Ovary (tissue), 10 donors: ENCODE measurements at places on chromosomes 13 and 19. TPM values are rescaled to one million over a fixed set of nuclear protein-coding genes. Genes with fewer than 3 reads are reported as not detected.
A peak's percentile ranks its signal among the peaks of the same experiment; 100 is the strongest.

NCR1 gene
- total RNA-seq = not detected

DNA sequence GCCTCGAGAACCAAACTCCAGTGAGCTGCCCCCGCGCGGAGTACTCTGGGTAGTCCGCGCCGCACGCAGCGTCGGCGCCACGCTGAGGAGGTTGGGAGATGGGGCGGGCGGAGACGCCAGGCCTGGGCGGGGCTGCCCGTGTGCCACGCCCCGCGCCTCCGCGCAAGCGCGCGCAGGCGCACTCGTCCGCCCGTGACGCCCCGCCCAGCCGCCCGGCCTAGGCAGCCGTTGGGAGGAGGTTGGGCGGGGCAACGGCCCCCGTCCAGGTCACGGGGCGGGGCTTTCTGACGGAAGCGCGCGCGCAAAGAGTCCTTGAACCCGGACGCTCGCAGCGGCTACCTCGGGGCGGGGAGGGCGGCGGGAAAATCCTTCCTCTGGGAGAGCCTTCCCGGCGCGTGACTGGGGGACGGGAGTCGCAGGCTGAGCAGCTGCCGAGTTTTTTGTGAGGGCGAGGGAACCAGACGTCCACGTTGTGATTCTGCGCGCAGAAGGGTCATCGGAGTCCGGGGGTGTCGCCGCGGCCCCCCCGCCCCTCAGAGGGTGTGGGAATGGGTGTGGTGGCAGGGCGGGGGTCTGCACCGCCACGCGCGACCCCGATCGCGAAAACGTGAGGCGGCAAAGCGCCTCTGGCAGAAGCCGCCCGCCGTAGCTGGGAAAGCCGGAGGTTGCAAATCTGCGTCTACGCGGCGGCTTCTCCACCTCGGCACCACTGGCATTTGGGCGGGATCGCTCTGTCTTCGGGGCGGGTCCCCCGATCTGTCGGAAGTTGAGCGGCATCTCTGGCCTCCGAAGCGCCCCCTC, at the start of gene MED26:
MED26 (minus strand) TSS at position 22 of the 801 bp plus-strand sequence. CDS start 261 bp downstream, outside the sequence.
- H3K27me3 ChIP-seq = no peaks in the 10 kb centered on the region
- H3K36me3 ChIP-seq = no peaks in the 10 kb centered on the region
- peak within 1 kb of the TSS; percentile 94 for H3K27ac ChIP-seq
- H3K4me1 ChIP-seq = peaks cover 8% of the 10 kb centered on the region
- peak within 1 kb of the TSS; percentile 98 for H3K4me3 ChIP-seq

GRCh38 chr13:71291842-71292146, 575.2 kb downstream of the DACH1 start:
- H3K4me1 ChIP-seq = no peaks in the 10 kb centered on the region
- DNase-seq = no peak
- H3K27me3 ChIP-seq = no peaks in the 10 kb centered on the region
- H3K36me3 ChIP-seq = no peaks in the 10 kb centered on the region
- no peak overlapping the region for H3K27ac ChIP-seq

DNA sequence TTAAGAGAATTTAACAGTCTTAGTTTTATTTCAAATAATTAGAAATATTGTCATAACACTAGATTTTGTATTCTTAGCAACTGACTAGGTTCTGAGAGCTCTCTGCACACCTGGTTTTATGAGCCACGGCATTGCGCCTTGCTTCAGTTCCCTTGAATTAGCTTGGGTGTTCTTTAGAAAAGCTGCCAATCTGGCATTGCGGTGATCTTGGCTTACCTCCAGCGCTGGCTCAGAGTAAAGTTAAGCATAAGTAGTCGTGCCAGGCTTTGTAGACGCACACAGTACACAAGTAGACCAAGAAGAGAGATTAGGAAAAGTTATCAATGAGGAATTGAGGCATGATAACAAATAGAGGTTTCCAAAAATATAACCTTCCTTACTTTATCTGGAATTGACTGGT, 45.7 kb downstream of the TPP2 start:
- H3K27ac ChIP-seq = no peak overlapping the region
- no peak overlapping the region for H3K4me3 ChIP-seq
- no peaks in the 10 kb centered on the region for H3K36me3 ChIP-seq
- H3K27me3 ChIP-seq = no peaks in the 10 kb centered on the region
- no peak for DNase-seq

DNA sequence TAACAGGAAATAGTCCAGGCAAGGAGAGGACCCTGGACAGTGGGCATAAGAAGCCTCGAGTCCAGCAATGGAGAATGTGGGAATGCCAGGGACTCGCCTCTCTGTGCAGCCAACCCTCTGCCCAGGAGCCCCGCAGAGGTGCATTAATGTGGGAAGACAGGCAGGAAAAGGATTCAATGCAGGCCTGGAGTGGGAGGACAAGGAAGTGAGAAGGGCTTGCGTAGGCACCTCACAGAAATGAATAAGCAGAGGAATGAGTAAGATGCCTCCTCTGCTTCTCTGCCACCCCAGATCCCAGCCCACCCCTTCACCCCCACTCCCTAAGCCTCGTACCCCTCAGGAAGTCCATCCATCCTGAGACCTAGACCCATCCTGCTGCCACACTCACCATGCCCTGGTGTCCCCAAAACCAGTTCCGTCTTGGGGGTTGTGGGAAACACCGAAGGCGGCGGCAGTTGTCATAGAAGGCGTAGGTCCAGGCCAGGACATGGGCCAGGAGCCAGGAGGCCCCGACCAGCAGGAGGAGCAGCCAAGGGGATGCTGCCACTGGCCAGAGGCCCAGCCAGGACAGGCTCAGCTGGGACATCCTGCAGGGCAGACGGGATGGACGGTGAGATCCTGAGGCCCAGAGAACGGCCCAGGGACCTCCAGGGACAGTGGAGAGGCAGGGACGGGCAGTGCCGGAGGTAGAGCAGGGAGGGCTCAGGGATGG, 692 bp downstream of the CYP4F2 start:
- H3K27ac ChIP-seq = no peak overlapping the region
- no peaks in the 10 kb centered on the region for H3K27me3 ChIP-seq
- H3K4me3 ChIP-seq = no peak overlapping the region

GRCh38 chr13:31236211-31236786, 36.5 kb downstream of the B3GLCT start:
- H3K27ac ChIP-seq = no peak overlapping the region
- no peak overlapping the region for H3K4me3 ChIP-seq
- H3K4me1 ChIP-seq = no peaks in the 10 kb centered on the region
- no peaks in the 10 kb centered on the region for H3K27me3 ChIP-seq
- DNase-seq = no peak
- no peaks in the 10 kb centered on the region for H3K36me3 ChIP-seq
